ENCODE measurements at places on chromosomes 4 and X.

GRCh38 chr4:109215506-109215905 is 87.0 kb downstream of the COL25A1 start:
- no peak for DNase-seq

DNA sequence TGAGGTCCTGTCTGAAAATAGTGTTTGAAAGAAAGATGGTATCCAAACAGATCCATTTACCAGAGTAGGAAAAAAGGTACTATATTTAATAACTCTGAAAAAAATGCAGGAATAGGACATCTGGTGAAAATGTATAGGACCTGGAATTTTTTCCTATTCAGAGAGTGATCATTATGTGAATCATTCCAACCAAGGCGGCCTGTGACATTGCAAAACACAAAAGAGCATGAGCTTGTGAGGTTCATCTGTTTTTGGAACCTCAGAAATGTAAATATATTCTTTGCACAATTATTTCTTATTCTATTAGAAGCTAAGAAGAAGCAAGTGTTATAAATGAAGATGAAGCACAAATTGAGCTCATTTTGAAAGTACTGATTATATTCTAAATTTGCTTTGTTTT is 2.0 kb downstream of the C4orf51 start:
- DNase-seq, result no peak

DNA sequence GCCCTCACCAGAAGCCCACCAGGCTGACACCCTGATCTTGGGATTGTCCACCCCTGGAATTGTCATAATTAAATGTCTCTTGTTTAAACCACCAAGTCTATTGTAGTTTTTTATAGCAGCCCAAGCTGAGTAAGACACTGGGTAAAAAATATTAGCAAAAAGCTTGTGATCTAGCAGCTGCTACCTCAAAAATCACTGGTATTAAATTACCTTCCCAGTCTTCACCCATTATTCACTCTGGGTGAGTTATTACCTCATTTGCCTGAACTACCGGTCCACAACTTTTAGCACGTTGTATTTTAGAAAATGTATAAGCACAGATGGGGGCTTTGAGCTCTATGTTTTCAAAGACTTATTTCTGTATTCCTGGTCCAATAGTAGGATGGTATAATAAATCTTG is 12.0 kb upstream of the TRIM61 start:
- no peak for DNase-seq

GRCh38 chr4:79833857-79834256 is 239.2 kb downstream of the ANTXR2 start:
- no peak for DNase-seq

GRCh38 chr4:82287720-82288119 is 86.1 kb downstream of the HNRNPD start:
- DNase-seq, result no peak

DNA sequence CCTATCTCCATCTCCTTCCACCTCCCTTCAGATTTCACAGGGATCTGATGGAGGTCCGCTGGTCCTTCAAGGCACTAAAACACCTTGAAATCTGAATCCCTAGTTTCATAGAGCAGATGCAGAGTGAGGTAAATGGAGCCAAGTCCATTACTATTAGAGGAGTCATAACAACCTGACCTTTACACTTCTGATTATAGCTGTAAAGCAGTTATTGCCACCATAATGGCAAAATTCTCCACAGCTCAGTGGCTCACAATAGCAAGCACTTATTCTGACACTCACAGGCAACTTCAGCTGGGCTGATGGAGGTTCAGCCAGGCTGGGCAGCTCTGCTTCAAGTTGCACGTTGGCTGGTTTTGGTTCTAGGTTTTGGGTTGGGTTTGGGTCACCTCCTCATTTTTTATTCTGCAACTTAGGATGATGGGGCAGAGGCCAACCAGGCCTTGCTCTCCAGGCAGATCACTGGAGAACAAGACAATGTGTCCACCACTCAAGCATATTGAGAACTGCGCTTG is 51.4 kb upstream of the LRAT start:
- DNase-seq, result no peak

DNA sequence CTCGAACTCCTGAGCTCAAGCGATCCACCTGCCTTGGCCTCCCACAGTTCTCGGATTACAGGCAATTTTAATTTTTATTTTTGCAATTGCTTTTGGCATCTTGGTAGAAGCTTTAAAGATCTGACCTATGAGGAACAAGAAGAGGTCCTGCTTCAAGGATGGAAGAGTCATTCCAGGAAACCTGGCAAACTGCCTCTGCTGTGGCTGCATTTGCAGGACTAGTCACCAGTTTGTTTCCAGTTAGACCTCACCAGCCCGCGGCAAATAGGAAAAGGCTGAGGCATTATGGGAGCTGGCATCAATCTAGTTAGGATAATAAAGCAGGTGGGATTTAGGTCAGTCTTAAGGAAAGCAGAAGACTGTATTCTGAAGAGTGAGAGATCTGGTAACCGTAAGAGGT is 51.9 kb upstream of the LAS1L start:
- DNase-seq, result no peak

DNA sequence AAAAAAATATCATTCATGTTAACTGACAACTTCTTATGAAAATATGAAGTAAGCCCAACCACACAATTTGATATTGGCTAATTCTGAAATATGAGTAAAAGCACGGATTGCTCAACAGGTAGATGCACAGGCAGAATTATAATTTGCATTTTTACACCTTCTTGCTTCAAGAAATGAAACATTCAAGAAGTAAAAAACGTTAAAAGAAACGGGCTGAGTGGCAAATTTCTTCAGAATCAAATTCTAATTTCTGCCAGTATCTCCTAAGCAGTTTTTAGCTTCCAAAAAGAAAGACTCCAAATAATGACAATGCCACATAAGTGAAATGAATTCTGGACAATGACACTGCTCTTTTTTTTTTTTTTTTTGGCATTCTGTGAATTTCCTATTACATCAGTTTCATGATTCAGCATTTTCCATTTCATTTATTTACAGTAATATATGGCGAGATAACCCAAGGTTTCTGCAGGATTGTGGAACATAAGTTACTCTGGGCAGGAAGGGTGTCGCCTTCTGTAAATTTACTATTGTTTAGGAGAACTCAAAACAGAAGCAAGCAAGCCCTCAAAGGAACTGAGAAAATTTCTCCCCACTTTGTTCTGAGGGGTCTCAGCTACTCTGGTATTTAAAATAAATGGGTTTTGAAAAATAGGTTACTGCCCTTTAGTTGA is 1.4 kb downstream of the SEL1L3 start:
- DNase-seq, result no peak

DNA sequence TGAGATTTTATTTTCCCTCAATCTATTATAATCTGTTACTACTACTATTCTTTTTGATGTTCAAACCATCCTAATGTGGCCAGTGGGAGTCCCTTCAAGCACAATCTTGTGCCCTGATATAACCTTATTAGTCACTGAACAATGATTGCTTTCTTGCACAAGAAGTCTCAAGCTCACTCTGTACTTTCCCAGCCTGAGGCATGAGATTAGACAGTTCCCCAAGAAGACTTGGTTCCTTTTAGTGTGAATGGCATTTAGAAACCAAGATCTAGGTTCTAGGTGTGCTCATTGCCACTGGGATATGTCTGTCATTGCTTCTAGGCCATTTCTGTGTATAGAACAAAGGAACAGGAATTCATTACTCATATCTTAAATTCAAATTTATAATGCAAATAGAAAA is 28.0 kb upstream of the RBM41 start:
- no peak for DNase-seq

DNA sequence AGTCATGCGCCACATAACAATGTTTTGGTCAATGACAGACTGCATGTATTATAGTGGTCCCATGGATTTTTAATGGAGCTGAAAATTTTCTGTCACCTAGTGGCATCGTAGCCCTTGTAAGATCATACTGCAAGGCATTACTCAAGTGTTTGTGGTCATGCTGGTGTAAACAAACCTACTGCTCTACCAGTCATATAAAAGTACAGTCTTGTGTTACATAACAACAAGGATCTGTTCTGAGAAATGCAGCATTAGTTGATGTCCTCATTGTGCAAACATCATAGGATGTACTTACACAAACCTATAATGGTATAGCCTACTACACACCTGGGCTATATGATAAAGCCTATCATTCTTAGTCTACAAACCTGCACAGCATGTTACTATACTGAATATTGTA is 34.6 kb downstream of the COX18 start:
- DNase-seq, result no peak

DNA sequence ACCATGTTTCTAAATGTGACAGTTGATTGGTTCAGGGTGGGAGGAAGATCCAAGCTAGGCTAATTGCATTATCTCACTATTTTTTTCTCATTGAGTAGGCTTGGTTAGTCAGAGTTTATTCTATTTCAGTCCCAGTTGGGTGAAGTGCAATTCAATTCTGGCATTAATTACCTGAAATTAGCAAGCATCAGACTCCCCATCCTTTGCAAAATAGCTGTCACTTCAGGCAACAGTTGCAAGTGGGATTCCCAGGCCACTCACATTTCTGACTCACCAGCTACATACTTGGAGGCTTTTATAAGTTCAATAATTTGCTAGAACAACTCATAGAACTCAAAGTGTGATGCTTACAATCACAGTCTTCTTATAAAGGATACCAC is 155.8 kb upstream of the HAND2 start:
- no peak for DNase-seq

DNA sequence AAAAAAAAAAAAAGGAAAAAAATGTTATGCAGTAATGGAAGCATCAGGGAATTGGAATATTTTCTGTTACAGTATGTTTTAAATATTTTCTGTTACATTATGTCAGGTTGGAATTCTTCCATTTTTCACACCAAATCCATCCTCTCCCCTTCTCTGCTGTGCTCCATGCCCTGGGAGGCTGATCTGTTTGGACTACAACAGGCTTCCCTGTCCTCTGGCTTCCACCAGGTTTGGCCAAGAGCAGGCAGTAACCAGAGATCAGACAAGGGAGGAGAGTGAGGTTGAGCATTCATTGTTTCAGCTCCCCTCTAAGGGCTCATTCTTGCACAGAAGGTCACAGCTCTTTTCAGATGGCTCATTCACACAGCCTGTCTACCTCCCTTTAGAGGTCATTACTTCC is 11.7 kb upstream of the TMEM184C start:
- DNase-seq, result no peak

- DNase-seq, result no peak
Measured at GRCh38 chrX:74423289-74423998, 2.2 kb downstream of the SLC16A2 start.
